ENCODE measurements at places on chromosomes 3 and 15. TPM values are rescaled to one million over a fixed set of nuclear protein-coding genes. Genes with fewer than 3 reads are reported as not detected.
A peak's percentile ranks its signal among the peaks of the same experiment; 100 is the strongest.

SLC22A13 gene
- total RNA-seq = 0.44 TPM

DNA sequence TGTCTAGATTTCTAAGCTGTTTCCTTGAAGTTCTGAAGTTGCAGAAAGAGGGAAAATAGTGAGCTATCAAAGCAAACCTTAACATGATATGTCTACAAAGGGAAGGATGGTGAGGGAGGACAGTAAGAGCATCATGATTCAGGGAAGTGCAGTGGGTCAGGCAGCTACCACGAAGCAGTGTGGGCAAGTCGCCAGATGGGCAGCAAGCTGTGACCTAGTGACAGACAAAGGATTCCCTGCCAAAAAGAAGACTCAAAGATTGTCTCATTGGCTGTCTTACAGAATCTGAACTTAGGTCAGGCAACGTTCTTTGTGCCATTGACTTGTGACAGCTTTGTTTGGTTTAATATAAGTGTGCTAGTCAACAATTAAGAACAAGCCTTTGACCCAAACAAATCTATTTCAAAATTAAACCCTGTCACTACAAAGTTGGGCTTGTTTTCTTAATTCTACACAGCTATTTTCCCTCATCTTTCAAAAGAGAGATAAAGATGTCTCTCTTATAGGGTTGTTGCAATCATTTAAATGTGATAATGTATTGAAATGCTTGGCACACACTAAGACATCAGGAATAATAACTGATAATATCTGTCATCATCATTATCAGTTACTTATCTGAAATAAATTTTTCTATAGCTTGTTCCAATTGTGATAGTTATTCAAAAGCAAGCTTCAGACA, 153.3 kb downstream of the ECT2 start:
- H3K36me3 ChIP-seq = no peaks in the 10 kb centered on the region
- H3K4me1 ChIP-seq = peaks cover 18% of the 10 kb centered on the region
- DNase-seq = no peak
- no peak overlapping the region for H3K4me3 ChIP-seq
- H3K27ac ChIP-seq = no peak overlapping the region

DNA sequence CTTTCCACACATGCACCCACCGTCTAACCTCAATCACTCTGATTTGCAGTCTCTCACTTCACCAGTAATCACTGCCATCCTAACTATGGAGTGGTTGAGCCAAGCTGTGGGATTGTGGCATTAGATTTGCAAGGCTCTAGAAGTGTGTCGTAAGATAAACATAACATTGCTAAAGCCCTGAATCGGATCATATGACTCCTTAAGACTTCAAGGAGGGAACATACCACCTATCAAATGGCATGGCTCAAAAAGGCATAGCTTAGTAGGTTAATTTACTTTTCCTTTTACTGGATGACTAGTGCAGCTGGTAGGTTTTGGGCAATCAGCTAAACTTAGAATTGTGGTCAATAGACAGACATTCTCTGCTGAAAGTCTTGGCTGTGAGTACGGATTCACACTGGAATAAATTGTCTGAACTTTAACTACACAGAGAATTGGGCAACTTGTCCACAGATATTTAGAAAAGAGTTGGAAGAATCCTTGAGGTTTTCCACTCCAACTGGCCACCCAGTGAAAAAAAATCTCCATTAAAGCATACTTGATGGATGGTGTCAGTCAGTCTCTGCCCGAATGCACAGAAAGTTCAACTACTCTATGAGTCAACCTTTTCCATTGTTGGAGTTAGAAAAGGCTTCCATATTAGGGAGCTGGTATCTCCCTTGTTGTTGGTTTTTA, 476.7 kb upstream of the CBLB start:
- no peak overlapping the region for H3K4me3 ChIP-seq
- H3K27ac ChIP-seq = no peak overlapping the region
- H3K27me3 ChIP-seq = no peaks in the 10 kb centered on the region
- H3K4me1 ChIP-seq = peaks cover 5% of the 10 kb centered on the region
- no peaks in the 10 kb centered on the region for H3K36me3 ChIP-seq
- DNase-seq = no peak

ZNF501 gene
- 3.9 TPM for total RNA-seq

C2CD4A gene
- 1.1 TPM for total RNA-seq

CMTM8 gene
- 7.3 TPM for total RNA-seq

TEX55 gene
- not detected for total RNA-seq

TM4SF4 gene
- total RNA-seq = not detected

DNA sequence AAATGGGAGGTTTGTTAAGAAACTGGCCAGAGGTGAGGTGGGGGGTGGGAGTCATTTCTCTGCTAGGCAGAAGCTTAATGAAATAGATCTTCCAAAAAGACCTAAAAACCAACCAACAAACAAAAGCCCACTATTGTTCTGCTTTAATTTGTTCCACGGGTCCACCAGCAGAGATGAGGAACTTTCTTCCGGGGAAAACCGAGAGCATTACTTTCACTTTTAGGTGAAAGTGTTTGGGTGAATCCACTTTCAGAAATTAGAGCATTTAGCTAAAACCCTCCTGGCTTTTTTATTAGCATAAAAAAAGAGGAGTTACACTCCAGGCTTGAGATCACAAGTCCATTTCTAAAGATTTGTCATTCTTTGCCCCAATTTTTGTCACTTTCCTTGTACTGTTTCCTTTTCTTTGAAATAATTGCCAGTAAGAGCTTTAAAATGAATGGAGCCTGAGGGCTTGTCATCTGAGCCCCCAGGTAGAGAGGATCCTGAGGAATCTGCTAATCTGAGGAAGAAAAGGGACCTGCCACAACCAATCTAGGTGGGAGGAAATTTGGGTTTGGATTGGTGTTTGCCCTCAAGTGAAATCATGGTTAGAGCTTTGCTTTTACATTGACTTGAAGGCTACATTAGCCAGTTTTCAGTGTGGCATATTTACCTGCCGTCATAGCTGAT, 667.6 kb downstream of the NAALADL2 start:
- H3K4me3 ChIP-seq = peak overlapping the region; percentile 17
- no peaks in the 10 kb centered on the region for H3K36me3 ChIP-seq
- peak overlapping the region; percentile 38 for H3K27ac ChIP-seq
- no peaks in the 10 kb centered on the region for H3K27me3 ChIP-seq
- H3K4me1 ChIP-seq = peaks cover 3% of the 10 kb centered on the region

- H3K4me1 ChIP-seq = no peaks in the 10 kb centered on the region
- DNase-seq = no peak
- H3K27ac ChIP-seq = no peak overlapping the region
- no peaks in the 10 kb centered on the region for H3K36me3 ChIP-seq
- H3K27me3 ChIP-seq = no peaks in the 10 kb centered on the region
- no peak overlapping the region for H3K4me3 ChIP-seq
These were observed 744.7 kb downstream of the TUSC7 start for GRCh38 chr3:117454254-117454653.

TRPC1 gene
- total RNA-seq = 5.9 TPM

MITF gene
- total RNA-seq = 2.5 TPM

- H3K27ac ChIP-seq = peak within 1 kb of the TSS; percentile 64
- no peaks in the 10 kb centered on the region for H3K36me3 ChIP-seq
- H3K4me3 ChIP-seq = peak within 1 kb of the TSS; percentile 79
- peaks cover 2% of the 10 kb centered on the region for H3K4me1 ChIP-seq
- H3K27me3 ChIP-seq = no peaks in the 10 kb centered on the region
These were observed at the start of the genes SNRPN and SNURF for GRCh38 chr15:24954783-24955530. Gene SNRPN, plus strand, starts transcription at chr15:24954987. Its CDS starts 19,467 bp downstream, at chr15:24974454. Gene SNURF, plus strand, starts transcription at chr15:24954987. Its CDS starts 62 bp downstream, at chr15:24955049.

GP9 gene
- not detected for total RNA-seq

DNA sequence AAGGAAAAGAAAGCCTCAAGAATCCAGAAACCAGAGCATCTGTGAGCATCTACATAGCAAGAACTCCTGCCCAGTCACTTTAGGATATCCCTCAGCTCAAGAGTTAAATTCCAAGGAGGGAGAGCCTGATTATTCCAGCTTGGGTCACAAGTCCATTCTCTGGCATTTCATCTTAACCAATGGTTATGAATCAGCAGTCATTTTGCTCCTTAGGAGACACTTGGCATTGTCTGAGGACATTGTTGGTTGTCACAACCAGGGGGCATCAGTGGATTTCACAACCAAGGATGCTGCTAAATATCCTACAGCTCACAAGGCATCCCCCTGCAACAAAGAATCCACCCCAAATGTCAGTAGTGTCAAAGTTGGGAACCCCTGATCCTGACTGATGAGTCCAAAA, 51.0 kb upstream of the LMCD1 start:
- no peaks in the 10 kb centered on the region for H3K27me3 ChIP-seq
- no peak overlapping the region for H3K4me3 ChIP-seq
- H3K27ac ChIP-seq = no peak overlapping the region
- no peak for DNase-seq

All from endothelial cell of umbilical vein (primary cell).